ENCODE measurements at places on chromosomes 4 and X.

DNA sequence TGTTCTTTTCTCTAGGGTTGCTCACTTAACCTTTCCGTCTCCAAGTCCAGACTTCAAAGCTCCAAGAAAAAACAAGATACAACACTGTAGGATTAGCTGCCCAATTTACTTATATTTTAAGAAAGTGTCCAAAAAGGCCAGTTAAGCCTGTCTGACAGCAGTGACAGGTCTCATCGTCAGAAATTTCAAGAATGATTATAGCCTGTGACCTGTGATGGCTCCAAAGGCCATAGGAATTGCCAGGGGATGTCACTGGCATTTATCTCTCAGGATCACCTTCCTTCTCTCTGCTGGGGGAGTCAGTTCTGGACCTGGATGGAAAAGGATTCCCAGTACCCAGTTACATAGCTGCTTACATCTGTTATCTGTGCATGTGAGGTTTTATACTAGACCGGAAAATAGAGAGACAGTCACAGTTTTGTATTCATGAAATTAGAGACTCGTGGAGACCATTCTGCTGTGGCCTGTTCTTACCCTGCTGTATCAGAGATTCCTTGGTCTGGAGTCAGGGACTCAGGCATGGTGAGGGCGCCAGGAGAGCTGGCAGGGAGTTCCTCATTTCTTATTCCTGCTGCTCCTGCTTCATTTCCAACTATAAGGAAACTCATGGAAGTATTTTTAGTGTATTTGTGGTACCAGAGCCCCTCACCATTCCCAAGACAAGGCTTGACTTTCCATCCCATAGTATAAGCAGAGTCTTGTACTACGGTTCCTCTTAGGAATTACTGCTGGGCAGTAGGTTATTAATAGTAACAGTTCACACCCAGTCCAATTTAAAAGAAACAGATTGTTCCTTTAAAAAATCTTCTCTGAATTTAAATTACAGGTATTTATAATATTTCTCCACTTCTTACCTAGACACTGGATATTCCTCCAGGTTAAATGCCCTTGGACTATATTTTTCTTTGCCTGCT is 220.8 kb downstream of the SHROOM3 start:
- DNase-seq, result no peak

DNA sequence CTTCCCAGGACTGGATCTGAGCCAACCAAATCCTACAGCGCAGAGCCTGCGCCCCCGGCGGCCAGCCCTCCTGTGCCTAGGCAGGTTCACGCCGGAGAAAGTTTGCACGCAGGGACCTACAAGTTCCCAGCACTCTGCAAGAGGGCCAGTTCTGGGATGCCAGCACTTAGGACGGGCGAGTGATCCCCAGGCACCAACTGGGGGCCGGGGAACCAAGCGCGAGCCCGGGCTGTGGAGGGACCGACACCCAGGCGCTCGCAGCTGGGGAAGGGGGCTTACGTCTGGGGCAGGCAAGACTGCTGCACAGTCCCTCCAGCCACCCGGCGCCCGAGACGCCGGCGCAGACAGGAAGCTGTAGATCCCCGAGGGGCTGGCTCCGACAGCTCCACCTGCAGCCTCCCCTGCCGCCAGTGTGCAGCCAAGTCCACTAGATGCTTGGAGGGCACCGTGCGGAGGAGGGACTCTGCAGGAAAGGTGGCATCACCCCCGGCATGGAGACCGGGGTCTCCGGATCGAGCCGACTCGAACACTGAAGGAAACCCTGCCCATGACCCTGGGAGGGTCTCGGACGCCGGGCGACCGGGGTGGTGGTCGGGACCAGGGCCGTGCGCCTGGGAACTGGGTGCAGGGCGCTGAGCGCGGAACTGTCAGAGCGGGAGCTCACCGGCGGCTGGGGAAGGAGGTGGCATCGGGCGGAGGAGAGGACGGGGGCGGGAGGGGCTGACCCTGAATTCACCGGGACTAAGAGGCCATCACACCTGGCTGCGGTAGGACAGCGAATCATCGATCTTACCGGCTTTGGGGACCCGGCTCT is 566 bp downstream of the CORIN start:
- DNase-seq, result no peak

DNA sequence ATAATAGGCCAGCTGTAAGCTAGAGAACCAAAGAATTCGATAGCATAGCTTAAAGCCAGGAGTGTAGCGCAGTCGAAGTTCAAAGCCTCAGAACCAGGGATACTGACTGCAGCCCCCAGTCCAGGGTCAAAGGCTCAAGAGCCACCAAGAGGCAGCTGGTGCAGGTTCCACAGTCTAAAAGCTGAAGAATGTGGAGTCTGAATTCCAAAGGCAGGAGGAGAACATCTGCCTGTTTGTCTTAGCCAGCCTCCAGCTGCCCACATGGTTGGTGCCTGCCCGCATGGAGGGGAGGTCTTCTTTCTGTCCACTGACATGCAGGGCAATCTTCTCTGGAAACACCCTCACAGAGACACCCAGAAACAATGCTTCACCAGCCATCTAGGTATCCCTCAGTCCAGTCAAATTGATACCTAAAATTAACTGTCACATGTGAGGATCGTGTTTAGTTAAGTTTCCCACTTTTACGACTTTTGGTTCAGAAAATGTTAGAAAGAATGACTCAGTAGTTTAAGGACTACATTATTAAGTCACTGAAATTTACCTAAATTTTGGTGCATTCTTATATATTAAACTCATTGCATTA is 52.8 kb upstream of the RHOH start:
- DNase-seq, result no peak

DNA sequence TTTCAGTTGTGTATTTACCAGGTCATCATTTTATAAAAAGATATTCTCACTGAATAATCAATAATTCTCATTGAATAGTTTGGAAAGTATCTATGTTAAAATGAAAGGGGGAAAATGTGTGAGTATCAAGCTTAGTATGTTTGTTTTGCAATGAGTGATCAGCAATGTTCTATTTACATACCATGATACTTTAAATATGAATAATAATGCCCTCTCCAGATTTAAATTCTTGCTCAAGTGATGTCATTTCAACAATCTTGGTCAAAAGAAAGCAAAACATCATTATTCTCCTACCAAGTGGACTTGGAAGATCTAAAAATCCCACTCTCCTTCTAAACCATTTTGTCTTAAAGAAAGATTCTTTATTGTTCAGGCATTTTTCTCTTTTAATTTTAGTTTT is 42.1 kb upstream of the ANKRD50 start:
- no peak for DNase-seq

DNA sequence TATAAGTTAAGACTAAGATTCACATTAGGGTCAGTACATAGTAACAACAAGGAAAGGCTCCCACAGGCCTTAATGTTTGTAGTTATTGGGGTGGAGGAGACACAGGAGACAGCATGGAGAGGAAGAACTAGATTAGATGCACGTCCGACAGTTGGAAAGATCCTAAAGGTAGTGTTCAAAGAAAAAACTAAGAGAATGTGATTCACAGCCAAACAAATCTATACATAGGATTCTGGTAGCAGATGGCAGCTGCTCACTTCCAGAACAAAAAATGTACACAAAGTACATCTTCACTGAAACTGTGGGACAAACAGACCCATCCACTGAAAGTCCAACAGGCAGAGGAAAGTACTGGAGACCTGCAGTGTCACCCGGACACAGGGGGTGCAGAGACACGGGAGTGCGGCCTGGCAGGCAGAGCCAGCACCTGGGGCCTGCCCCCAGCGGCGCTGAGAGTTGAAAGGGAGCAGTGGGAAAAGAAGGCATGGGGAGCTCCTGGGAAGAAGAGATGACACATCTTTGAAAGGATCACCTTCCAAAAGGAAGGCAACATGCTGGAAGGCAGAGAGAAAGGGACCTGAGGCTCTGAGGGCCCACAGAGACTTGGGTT is 40.0 kb downstream of the NELFA start:
- DNase-seq, result no peak

GRCh38 chr4:113012786-113013185 is 36.7 kb upstream of the ANK2 start:
- no peak for DNase-seq

DNA sequence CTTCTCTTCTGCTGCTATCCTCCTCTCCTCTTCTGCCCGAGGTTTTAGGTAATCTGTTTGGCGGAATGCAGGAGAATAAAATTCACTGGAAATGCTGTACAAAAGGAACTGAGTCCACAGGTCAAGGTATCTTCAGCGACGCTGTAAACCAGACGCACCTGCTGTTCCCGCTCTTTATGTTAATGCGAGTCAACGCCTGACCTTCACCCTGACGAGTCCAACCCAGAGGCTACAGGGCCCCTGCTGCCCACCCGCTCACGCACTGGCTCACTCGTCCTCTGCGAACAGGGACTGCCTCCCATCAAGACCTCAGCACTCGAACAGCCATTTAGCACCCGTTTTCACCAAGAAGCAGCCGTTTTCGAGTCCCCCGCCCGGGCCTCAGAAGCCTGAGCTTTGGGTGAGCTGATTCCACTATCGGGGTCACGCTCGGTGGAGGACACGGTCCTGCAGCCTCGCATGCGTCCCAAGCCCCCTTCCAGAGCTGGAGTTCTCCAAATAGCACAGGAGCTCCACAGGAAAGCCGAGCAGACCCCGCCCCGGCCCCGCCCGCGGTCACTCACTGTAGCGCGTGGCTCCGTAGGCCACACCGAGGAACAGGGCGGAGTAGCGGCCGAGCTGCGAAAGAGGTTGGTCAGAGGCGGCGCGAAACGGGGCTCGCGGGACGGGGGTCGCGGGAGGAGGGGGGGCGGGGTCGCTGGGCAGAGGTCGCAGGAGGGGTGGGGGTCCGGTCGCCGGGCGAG is 556 bp downstream of the ATP5ME start:
- no peak for DNase-seq

GRCh38 chr4:138405466-138405891 is 163.3 kb upstream of the SLC7A11 start:
- no peak for DNase-seq

- no peak for DNase-seq
Measured at GRCh38 chrX:12113321-12113720, 25.0 kb upstream of the FRMPD4 start.

DNA sequence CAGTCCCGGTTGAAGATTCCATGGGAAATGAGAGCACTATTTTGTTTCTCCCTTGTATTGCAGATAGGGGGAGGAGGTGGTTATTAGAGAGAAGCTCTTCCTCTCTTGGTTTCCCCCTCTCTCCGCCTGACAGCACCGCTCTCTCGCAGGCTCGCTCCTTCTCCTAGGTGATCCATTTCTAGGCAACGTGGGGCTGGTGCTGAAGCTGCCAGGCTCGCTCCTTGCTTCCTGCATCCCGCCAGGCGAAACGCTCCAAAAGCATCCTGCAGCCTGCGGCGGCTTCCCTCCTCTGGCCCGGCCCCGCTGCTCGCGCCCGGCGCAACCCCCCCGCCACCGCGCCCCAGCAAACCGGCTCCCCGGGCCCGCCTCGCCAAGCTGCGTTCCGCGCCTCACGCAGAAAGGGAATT is at the start of gene GRID2:
Gene GRID2 (plus strand): TSS at position 346 of the 407 bp plus-strand sequence.
- no peak for DNase-seq

GRCh38 chr4:184397516-184398163 is 76.7 kb downstream of the IRF2 start:
- no peak for DNase-seq

All from stimulated activated CD8-positive, alpha-beta memory T cell treated with anti-CD3 and anti-CD28 coated beads, Interleukin-15, amount 100 ng/mL, for 4 hours (primary cell).